ENCODE measurements at places on chromosomes 5 and 9.

DNA sequence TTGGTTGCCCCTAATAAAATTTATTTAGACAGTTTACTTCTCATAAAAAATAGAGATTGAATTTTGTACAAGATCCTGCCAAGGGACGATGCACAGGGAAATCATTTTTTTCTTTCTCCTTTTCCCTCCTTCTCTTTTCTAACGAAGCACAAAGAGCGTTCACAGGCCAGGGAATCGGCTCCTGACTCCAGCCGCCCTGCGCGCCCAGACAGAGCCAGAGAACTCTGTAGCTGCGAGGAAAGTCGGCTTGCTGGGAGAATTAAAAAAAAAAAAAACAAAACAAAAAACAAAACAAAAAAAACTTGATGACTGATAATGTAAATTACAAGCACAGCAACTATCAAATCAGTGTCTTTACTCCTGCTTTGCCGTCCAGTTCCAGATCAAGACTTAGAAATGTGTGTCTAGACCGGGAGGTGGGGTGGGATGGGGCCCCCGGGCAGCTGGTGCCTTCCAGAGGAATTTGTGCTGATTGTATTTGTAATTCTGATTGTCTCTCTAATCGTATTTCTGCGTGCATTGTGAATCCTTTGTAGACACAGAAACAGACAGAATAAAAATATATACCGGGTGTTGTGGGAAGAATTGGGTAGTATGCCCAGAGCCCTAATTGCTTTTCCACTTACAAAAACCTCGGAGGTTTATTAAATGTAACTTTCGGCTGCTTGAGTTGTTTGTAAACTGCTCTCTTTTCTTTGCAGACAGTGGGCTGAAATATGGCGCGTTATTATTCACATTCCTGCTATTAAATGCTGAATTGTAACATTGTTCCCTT is 3.6 kb upstream of the OTP start:
- no peak for DNase-seq

DNA sequence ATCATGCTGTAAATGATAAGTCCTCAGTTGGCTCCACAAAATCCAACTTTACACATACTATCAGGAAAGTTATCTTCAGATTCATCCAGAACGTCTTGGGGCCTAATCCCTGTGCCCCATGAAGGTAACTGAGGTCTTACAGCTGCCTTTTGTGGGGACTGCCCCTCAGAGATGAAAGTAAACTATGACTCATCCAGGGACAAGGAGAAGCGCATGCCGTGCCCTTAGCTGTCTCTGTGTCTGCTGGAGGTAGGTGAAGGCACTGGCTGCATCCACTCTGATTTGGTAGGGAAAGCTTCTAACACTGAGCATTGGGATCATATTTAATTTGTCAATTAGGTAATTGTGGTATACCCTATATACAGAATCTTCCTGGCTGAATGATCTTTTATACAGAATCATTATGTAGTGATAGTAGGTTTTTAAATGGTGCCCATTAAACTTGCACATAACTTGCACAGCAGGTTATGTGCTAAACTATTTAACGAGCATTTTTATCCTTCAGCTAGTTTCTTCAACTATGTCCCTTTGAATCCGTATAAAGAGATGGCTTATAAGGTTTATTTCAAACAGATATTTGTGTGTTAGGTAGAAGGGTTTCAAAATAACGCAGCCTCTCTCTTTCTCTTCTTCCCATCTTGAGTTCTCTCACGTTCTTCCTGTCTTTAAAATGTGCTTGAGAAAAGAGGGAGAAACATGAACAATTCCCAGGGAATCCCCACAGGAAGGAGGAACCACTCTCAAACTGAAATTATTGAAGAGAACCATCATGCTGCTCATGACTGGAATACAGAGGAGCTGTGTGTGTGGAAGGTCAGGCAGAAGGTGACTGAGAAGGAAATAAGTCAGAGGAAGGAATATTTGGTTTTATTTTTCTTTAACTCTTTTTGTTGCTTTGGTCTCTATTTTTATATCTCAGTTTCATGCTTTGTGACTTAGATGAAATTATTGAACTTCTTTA is 250.9 kb downstream of the CD180 start:
- DNase-seq, result no peak

- no peak for DNase-seq
Measured at GRCh38 chr5:67493676-67494075, 297.1 kb upstream of the CD180 start.

- no peak for DNase-seq
Measured at GRCh38 chr9:102114557-102114956, 376.1 kb upstream of the GRIN3A start.

- DNase-seq, result no peak
Measured at GRCh38 chr5:58683567-58683966, 100.7 kb downstream of the RAB3C start.

- no peak for DNase-seq
Measured at GRCh38 chr5:146331423-146331822, 7.2 kb upstream of the POU4F3 start.

DNA sequence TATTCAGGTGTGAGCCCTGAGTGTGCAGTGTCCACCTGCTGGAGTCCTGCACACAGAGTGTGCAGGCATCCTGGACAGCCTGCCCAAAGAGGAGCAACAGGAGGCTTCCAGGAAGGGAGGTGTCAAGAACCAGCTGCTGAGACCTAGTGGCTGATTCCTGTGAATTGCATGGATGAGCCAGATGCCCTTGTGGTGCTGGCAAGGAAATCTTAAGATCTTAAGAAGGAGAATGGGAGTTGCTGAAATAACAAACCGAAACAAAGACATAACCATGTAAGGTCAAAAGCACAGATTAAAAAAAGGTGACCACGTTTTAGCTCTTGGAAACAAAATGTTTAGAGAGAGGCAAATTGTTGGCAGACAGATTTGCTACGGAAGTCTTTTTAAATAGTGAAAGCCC is 29.3 kb upstream of the RPS23 start:
- DNase-seq, result no peak

DNA sequence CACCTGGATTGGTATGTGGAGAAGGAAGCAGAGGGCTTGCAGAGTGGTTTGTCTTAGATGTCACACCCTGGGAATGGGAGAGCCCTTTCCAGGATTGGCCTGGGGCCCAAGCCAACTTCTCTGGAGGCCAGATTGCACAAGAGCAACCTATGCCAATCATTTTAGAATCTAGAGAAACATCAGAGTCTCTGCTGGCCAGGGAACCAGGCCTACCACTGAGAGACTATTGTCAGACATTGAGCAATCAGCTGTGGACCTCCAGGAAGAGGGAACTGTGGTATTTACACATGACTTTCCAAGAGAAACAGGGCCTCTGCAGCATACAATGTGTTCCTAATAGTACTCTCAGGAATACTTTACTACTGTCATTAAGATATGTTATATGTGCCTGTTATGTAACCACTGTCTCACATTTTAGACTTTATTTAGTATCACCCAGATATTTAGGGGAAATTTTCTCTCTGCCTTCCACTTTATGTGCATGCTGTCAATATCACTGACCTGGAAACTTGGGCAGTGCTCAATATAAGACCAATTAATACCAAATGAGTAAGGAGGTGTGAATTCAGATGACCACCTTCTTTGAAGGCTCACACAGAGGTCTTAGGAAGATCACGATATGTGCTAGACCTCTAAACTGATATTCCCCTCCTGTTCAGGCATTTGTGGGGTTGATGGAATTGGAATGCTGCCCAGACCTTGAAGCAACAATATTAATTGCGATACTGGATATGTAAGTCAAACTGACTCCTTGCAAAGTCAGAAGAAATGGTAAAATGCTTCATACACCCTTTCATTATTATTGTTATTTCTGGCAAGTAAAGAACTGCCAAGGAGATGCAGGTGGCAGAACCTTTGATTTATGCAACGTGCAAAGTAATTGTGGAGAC is 20.5 kb upstream of the CCL28 start:
- no peak for DNase-seq

GRCh38 chr5:14768508-14769365 is 102.8 kb downstream of the ANKH start:
- DNase-seq, result no peak

GRCh38 chr9:97593960-97594359 is 39.2 kb downstream of the TSTD2 start:
- DNase-seq, result no peak

- no peak for DNase-seq
Measured at GRCh38 chr9:134971696-134972095, 54.0 kb upstream of the FCN1 start.

DNA sequence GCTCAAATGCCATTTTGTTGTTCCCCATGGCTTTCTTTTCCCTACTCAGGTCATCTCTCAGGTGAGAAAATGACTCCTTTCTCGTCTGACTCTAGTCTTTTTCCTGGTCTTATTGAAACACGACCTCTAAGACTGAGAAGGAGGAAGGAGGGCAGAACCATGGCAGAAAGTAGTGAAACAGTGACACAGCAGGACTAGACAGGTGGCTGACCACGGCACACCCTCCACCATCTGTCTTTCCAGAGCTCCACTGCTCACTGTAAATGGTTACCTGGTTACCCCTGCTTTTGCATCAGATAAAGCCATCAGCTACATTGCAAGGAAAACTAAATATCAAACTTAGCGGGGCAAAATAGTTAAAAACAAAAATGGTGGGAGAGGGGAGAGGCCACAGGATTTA is 30.9 kb downstream of the NR4A3 start:
- no peak for DNase-seq

GRCh38 chr5:72346398-72346797 is 26.2 kb downstream of the PTCD2 start:
- DNase-seq, result no peak

- no peak for DNase-seq
Measured at GRCh38 chr5:173029499-173029921, 26.6 kb upstream of the CREBRF start.

DNA sequence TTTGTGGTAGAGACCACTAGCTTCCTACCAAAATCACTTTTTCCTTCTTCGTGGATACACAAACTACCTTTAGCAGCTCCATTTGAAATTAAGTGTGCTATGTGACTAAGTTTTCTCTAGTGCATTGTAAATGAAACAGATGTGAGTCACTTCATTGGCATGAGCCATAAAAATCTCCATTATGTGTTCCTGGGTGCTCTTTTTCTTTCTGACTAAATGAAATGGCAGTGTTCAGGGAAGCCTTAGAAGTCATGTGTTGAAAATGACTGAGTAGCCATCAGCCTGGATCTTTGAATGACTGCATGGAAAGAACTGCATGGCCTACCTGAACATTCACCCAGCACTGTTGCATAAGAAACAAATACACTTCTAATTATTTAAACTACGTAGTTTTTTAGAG is 107.9 kb downstream of the NDUFAF2 start:
- DNase-seq, result no peak

GRCh38 chr5:178365501-178366440 is 133.2 kb upstream of the PHYKPL start:
- DNase-seq, result no peak

DNA sequence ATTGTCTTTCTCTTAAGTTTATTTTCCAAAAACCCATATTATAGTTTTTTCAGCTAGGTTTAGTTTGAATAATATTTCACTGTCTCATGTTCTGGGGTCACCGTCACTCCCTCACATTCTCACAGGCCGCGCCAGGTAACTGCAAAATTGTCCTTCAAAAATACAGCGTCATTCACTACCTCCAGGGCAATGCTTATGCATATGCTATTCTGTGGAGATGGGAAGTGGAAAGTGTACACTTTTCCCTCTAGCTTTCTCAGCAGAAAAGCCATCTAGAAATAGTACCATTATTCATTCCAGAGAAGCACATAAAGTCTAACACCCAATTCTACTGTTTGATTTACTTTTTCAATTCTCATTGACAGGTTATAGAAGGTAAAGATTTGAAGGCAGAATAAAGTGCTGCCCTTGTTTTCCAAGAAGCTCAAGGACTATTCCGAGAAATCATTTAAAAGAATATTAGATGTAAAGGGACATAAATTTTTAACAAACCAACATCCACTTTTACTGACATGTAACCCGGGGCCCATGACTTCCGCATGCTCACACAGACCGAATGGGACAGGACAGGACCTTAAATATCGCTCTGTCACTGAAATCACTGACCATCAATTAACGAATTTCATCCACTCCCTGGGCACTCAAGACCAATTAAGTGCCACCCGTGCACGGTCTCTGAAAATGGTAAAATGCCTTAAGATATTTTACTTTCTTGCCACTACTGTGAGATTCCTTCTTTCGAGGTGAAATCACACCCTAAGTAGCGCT is 720 bp downstream of the NUDT12 start:
- DNase-seq, result no peak

DNA sequence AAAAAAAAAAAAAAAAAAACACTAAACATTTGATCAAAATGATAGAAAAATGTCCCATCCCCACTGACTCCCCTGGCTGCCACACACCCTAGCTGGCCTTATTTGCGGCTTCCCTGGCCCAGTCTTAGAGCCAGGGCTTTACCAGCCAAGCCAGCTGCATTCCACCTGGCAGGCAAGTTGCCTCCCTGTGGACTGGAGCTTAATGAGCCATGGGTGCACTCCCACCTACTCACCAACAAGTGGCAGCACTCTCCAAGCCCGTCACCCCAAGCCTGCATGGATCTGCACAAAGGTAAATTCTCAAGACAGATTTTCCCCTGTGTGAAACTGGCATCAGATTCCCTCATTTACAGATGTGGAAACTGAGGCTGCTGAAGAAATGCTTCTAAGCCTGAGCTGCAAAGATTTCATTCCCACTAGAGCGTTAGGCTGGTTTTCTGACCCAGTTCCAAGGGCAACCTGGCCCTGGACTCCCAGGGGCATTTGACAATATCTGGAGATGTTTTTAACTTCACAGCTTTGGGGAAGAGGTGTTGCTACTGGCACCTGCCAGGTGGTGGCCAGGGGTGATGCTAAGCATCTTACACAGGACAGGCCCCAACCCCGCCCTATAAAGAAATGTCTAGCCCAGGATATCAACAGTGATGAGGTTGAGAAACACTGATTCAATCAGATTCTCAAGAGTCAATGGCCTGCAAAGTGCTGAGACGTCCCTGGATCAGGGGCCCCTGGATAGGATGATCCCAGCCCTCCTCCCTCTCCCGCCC is 21.9 kb upstream of the VDAC1 start:
- DNase-seq, result peak; percentile 45

GRCh38 chr9:112252194-112252593 is 77.1 kb upstream of the SUSD1 start:
- DNase-seq, result no peak
